Left renal cortex interstitium (tissue), 4 donors: ENCODE measurements at places on chromosomes 1 and 21.

DNA sequence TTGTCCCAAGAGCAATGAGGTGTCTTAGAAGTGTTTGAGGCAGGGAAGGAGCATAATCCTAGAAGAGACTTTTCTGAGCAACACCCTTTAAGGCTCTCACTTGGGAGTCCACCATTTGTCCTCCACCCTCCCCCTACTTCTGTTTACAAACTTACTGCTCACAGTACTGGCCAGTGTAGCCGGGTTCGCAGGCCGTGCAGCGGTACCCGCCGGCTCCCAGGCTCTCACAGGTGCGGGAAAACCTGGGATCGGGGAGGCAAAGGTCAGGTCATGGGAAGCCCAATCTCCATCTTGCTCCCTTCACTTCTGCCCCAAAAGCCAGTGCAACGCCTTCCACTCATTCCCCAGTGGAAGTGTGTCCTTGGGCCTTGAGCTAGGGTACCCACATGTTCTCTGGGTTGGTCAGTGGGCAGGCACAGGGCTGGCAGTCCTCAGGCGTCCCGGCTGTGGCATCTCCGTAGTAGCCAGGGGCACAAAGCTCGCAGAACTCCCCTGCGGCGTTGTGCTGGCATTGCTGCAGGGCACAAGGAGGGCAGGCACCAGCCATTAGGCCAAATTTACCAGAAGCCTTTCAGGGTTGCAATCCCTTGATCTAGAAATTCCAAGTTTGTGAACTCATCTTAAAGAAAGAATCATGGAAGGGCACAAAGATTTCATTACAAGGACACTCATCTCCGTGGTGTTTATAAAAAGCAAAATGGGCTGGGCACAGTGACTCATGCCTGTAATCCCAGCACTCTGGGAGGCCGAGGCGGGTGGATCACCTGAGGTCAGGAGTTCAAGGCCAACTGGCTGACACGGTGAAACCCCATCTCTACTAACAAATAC lies 49.8 kb downstream of the LDLRAD2 start:
- DNase-seq: no peak

GRCh38 chr21:46218906-46219590 lies 9.5 kb downstream of the LSS start:
- DNase-seq: no peak

DNA sequence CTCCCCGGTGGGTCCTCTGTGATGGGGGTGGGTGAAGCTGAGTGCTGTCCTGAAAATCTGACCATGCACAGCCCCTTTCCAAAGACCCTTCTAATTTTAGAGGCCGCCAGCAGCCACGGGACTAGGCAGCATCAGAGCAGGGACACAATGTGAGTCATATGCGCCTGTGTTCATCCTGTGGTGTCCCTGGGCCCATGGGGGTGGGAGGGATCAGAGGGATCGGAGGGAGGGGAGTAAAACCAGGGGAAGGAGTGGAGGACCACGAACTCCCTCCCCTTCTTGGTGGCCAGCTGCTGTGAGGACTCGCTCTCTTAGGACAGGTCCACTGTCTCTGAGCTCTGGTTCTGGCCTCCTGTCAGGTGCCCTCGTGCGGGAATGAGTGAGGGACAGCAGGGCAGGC lies 61.5 kb downstream of the ADARB1 start:
- DNase-seq: no peak

GRCh38 chr1:111848852-111849545 lies 93.3 kb downstream of the DDX20 start:
- DNase-seq: no peak
